ENCODE measurements at places on chromosomes 5 and 9. TPM values are rescaled to one million over a fixed set of nuclear protein-coding genes. Genes with fewer than 3 reads are reported as not detected.

GRCh38 chr5:154881986-154882385 lies 23.6 kb downstream of the CNOT8 start:
- H3K36me3 ChIP-seq: peaks cover 16% of the 10 kb centered on the region
- H3K4me1 ChIP-seq: no peaks in the 10 kb centered on the region
- DNase-seq: no peak
- H3K4me3 ChIP-seq: no peak overlapping the region
- no peaks in the 10 kb centered on the region for H3K27me3 ChIP-seq

- no peak overlapping the region for H3K4me3 ChIP-seq
- H3K4me1 ChIP-seq: no peaks in the 10 kb centered on the region
- DNase-seq: no peak
- H3K27ac ChIP-seq: no peak overlapping the region
- no peaks in the 10 kb centered on the region for H3K36me3 ChIP-seq
Observed at GRCh38 chr5:21125238-21125983, 1137.4 kb upstream of the CDH18 start.

DNA sequence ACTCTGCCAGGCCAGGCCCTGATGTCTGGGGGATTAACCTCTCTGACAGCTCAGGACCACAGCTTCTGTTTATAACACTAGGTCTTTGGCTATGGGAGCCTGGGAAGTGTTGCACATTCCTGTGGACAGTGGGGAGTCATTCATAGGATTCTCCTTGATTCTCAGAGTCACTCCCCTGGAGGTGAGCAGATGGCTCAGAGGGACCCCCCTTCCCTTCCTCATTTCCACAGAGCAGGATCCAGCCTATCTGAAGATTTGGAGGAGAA lies 60.2 kb downstream of the NRG2 start:
- no peak overlapping the region for H3K4me3 ChIP-seq
- peaks cover 28% of the 10 kb centered on the region for H3K4me1 ChIP-seq
- no peak overlapping the region for H3K27ac ChIP-seq
- no peaks in the 10 kb centered on the region for H3K36me3 ChIP-seq

Gene PCDHGB7
- 0.17 TPM for total RNA-seq

Gene HARS1
- total RNA-seq: 52.0 TPM

Gene SYK
- total RNA-seq: 32.1 TPM

Data from PC-9 (cell line).